ENCODE measurements at places on chromosomes 1 and 21.

DNA sequence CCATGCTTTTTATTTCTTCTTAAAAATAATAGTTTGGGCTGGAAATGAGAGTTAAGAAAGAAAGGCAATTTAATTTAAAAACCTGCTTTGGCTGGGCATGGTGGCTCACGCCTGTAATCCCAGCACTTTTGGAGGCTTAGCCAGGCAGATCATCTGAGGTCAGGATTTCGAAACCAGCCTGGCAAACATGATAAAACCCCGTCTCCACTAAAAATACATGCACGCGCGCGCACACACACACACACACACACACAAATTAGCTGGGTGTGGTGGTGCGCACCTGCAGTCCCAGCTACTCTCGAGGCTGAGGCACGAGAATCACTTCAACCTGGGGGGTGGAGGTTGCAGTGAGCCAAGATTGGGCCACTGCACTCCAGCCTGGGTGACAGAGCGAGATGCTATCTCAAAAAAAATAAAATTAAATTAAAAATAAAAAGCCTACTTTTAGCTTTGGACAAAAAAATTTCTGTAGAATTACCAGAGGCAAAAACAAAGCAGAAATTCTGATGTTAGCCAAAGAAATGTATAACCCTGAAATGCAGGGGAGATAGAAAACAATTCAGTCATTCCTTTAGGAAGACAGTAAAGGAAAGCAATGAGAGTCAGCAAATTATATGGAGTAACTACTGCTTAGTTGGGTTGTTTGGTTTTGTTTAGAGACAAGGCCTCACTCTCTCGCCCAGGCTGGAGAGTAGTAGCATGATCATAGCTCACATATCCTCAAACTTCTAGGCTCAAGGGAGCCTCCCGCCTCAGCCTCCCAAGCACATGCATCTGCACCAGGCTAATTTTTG lies 15.7 kb upstream of the IPP start:
- peak; percentile 48 for DNase-seq

- DNase-seq = no peak
Observed at GRCh38 chr1:205496661-205497060, 7.8 kb upstream of the CDK18 start.

DNA sequence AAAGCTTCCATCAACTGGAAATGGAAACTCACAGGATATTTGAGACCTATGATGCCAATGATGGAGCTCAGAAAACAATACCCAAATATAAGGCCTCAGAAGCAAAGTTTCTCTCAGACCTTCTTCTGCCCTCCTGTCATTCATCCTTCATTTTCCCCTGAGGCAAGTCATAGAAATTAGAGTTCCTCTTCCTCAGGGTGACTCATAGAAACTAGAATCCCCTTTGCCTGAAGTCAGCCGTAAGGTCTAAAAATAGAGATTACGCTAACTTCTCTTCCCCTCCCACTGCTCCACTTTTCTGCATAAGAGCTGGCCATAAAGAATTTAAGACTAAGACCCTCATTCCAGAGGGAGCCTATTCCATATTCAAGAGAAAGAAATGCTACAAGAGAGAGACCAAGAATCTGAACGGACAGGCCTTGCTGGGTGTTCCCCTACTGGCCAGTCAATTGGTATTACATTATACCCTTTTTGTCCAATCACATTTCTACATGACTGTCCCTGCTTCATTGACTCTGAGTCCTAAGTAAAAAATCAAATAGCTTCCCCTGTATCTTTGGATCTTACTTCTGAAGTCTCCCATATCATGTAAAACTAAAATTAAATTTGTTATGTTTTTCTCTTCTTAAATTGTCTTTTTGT lies 994.9 kb downstream of the ADGRL2 start:
- DNase-seq = no peak

DNA sequence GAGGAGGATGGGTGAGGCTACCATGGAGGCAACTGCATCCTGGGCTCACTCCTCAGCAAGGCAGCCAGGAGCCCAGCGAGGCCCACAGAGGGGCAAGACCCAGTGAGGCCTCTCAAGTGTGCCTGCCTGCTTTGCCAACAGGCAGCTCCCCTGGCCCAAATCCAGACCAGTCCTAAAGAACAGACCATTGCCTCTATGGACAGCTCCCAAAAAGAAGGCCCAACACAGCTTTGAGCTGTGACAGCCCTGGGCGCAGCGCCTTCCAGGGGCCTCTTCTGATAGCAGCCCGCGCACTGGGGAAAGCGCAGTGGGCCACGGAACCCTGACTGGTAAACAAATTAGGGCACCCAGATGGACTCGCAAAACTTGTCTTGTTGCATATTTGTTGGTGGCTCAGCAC lies 25.5 kb downstream of the C1orf198 start:
- DNase-seq = no peak

GRCh38 chr1:22342734-22343191 lies 108.9 kb upstream of the ZBTB40 start:
- no peak for DNase-seq
